CD4-positive, alpha-beta memory T cell (primary cell): ENCODE measurements at places on chromosomes 1 and 21.

DNA sequence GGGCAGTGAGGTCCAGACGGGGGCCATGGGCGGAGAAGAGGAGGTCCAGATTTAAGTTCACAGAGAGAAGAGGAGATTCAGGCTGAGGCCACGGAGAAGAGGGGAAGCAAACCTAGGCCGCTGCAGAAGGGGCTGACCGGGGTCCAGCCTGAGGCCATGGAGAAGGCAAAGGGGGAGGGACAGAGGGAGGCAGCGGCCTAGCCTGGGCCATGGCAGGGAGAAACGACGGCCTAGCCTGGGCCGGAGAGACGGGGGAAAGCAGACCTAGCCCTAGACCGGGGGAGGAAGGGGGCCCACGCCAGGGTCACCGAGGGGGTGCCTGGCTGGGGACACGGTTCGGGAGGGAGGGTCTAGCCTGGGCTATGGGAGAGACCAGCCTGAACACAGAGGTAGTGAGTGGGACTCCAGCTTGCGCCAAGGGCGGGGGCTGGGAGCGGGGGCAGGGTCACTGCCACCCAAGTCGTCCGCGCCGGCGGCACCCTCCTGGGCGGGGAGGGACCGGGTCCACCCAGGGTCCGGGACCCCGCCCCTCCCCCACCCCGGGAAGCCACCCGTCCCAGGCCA, 459 bp downstream of the CAPZB start:
- peak overlapping the region; percentile 87 for H3K4me3 ChIP-seq
- DNase-seq, result peak; percentile 58
- peak overlapping the region; percentile 89 for H3K27ac ChIP-seq

DNA sequence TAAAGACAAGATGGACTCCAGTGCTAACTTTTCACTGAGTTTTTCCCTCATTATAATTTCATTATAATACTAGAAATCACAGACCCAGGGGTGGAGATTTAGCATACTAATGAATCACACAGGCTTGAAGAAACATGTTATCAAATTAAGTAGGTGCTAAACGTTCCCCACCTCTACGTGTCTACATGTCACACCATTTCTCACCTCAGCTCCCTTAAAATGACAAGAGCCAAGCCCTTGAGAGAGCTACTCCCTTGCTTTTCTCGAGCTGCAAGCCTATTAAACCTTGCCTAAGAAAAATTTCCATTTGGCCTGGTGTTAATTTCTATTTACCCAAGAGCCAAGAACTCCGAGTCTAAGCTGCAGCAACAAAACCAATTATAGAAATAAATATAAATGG, 396.3 kb upstream of the NEGR1 start:
- no peaks in the 10 kb centered on the region for H3K27me3 ChIP-seq
- no peak for DNase-seq
- no peaks in the 10 kb centered on the region for H3K4me1 ChIP-seq

DNA sequence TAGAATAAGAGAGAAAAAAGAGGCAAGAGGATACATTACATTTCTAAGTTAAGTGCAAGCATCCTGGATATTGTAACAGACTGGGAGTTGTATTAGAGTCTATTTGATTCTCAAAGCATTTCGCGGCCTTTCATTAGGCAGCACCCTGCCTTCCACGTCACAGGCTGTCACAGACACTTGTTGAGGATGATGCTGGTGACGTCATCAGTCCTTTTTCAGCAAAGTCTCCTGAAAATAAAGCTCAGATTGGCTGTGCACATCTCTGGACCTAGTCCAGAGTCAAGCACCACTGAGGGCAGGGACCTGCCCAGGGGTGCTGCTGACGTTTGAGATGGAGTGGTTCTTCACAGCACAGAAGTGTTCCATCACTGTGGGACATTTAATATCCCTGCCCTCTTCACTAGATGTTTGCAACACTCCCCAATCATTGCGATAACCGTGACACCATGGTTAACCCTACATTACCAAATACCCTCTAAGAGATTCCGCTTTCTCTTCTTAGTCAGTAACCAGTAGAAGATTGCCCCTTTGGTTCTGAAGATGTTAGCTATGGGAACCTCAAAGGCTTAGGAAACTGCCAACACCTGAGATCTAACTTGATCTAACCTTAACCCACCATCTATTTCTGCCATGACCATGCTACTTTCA, 72.7 kb upstream of the F3 start:
- H3K27ac ChIP-seq, result no peak overlapping the region
- no peaks in the 10 kb centered on the region for H3K27me3 ChIP-seq
- no peak for DNase-seq
- H3K4me3 ChIP-seq, result no peak overlapping the region

DNA sequence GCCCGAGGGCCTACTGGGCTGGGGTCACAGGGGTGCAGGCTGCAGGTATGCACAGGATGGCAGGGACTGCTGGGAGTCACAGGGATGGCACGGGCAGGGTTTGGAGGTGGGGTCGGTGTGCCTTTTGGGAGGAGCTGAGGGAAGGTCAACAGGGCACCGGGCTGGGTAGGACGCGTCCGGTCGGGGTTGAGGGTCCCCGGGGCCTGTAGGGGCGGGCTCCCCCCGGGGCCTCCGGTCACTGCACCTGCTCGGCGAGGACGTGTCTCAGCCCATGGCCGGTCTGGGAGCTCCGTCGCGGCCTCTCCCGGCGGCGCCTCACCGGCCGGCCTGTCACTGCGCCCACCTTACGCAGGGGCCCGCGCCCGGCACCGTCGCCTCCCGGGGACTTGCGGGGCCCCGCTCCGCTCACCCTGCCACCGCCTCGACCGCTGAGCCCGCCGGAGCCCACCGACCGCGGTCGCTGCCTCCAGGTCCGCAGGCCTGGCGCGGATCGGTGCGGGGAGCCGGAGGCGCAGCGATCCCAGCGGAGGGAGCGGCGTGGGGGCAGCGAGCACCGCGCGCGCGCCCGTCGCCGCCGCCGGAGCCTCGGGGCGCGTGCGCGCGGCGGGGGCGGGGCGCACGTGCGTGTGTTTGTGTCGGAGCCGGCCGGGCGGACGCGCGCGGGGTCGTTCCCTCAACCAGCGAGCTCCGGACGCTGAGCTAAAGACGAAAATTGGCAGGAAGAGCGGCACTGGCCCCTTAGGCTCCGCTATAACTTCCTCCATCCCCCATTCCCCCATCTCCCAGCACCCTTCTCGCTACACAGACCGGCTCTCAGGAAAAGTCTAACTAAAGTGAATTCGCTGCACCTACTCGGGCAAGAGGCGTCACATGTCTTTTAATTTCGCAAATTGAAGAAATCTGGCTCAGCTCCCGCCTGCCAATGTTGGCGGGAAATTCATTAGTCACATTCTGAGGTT, at the start of gene AMIGO1:
Gene AMIGO1, minus strand, starts transcription at position 552 of the 959 bp plus-strand sequence. CDS start 815 bp downstream, outside the sequence.
- peaks cover 59% of the 10 kb centered on the region for H3K4me1 ChIP-seq
- DNase-seq, result peak; percentile 73
- H3K36me3 ChIP-seq, result no peaks in the 10 kb centered on the region
- H3K27ac ChIP-seq, result peak within 1 kb of the TSS; percentile 54
- no peaks in the 10 kb centered on the region for H3K27me3 ChIP-seq

- no peak overlapping the region for H3K27ac ChIP-seq
- H3K4me3 ChIP-seq, result no peak overlapping the region
- H3K4me1 ChIP-seq, result no peaks in the 10 kb centered on the region
- no peak for DNase-seq
- no peaks in the 10 kb centered on the region for H3K36me3 ChIP-seq
Measured at GRCh38 chr1:10245674-10246073, 35.3 kb downstream of the KIF1B start.

GRCh38 chr1:196466654-196467053, 141.6 kb downstream of the KCNT2 start:
- no peak for DNase-seq
- no peaks in the 10 kb centered on the region for H3K27me3 ChIP-seq
- no peaks in the 10 kb centered on the region for H3K4me1 ChIP-seq
- no peak overlapping the region for H3K27ac ChIP-seq
- H3K4me3 ChIP-seq, result no peak overlapping the region
- no peaks in the 10 kb centered on the region for H3K36me3 ChIP-seq
